ENCODE measurements at places on chromosomes 4 and X.

- DNase-seq, result no peak
Observed at GRCh38 chrX:101677028-101677427, 17.4 kb upstream of the ARMCX2 start.

DNA sequence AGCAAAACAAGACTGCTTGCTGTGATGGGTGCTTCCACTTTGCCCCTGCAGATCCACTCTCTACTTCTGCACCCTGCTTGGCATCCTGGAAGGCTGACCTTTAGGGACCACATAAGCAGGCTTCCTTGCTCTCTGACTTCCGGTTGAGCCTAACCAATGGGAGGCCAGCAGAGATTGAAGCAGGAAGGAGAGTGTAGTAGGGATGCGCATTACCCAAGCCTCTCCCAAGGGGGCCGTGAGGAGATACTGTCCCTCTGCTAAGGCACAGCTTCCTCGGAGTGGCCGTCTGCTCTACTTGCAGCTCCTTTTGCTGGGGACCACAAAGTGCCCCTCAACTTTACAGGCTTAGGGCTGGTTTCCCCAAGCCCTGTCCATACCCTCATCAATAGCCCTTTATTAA lies 624.3 kb upstream of the TENM3 start:
- no peak for DNase-seq

DNA sequence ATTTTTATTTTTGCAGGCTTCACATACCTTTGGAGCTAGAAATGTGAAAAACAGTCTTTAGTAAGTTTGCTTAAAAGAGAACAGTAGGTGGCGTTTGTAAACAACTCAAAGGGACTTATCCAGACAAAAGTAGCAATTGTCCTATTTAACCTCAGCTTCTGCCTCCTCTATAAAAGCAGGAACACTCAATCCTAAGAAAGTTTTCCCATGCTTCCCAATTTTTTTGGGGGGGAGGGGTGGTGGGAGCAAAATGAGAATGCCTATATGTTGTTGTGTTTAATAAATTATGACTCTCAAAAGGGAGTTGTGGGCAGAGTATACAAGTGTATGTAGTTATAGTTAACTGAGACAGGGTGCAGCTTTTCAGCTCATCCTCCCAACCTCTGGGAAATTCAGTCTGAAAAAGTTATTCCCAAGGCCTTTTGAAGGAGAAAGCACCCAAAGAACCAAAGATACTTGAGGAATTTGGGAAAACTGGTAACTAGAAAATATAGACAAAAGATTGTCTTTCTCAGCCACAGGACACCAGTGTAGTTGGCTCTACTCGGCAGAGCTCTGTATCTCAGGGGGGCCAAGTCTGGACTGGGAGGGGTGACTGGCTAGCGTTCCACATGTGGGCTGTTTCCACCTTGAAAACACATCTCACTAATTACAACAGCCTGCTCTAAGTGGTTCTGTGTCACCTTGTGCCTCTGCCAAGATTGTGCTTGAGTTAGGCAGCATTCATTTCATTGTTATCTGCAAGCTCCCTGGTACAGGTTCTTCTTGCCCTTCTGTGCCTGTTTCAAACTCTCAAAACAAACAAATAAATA lies 2.8 kb downstream of the SFRP2 start:
- DNase-seq, result peak; percentile 11

GRCh38 chrX:95383778-95384177 lies 1300.9 kb upstream of the DIAPH2 start:
- no peak for DNase-seq

- DNase-seq, result no peak
Observed at GRCh38 chrX:39582091-39582490, 515.7 kb downstream of the BCOR start.

- no peak for DNase-seq
Observed at GRCh38 chr4:163988391-163988790, 493.9 kb downstream of the TMA16 start.

DNA sequence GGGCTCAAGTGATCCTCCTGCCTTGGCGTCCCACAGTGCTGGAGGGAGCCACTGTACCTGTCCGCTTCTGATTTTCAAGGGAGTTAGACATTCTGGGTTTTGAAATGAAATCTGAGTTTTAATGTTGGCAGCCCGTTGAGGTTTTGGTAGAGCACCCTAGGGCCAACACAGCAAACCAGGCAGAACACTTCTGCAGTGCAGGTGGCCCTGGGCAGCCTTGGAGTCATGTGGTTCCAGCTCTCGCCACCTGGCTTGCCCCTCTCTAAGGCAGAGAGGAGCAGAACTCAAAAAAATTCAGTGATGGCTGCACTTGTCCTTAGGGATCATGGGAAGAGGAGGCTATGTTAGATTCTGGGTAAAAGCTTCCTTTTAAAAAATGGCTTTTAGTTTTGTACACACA lies 74.9 kb downstream of the CLDN34 start:
- DNase-seq, result no peak
